ENCODE measurements at places on chromosomes 12 and 14.

GRCh38 chr12:92042791-92043531, 102.7 kb downstream of the BTG1 start:
- no peaks in the 10 kb centered on the region for H3K27me3 ChIP-seq
- DNase-seq, result peak; percentile 33
- H3K4me1 ChIP-seq, result peaks cover 23% of the 10 kb centered on the region
- H3K27ac ChIP-seq, result no peak overlapping the region
- H3K36me3 ChIP-seq, result no peaks in the 10 kb centered on the region
- H3K4me3 ChIP-seq, result no peak overlapping the region

GRCh38 chr12:20350026-20350425, 18.3 kb upstream of the PDE3A start:
- H3K27me3 ChIP-seq, result no peaks in the 10 kb centered on the region
- H3K27ac ChIP-seq, result peak overlapping the region; percentile 96
- H3K4me1 ChIP-seq, result peaks cover 4% of the 10 kb centered on the region
- DNase-seq, result no peak

DNA sequence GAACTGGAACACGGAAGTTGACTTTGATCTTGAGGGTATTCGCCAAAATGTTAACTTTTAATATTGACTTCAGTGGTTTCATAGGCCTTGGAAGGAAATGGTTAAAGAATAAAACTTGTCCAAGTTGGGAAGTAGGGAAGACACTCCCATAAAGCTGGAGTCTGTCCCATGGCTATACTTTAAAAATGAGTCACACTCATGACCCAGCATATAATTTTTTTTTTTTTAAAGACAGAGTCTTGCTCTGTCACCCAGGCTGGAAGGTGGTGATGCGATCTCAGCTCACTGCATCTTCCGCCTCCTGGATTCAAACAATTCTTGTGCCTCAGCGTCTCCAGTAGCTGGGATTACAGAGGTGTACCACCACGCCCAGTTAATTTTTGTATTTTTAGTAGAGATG, 19.6 kb downstream of the TMPRSS12 start:
- no peaks in the 10 kb centered on the region for H3K27me3 ChIP-seq
- H3K4me1 ChIP-seq, result peaks cover 4% of the 10 kb centered on the region
- H3K36me3 ChIP-seq, result no peaks in the 10 kb centered on the region
- H3K4me3 ChIP-seq, result no peak overlapping the region
- no peak overlapping the region for H3K27ac ChIP-seq

- no peaks in the 10 kb centered on the region for H3K36me3 ChIP-seq
- DNase-seq, result no peak
- no peak overlapping the region for H3K27ac ChIP-seq
These were observed 120.2 kb upstream of the DNM1L start for GRCh38 chr12:32558903-32559302.

DNA sequence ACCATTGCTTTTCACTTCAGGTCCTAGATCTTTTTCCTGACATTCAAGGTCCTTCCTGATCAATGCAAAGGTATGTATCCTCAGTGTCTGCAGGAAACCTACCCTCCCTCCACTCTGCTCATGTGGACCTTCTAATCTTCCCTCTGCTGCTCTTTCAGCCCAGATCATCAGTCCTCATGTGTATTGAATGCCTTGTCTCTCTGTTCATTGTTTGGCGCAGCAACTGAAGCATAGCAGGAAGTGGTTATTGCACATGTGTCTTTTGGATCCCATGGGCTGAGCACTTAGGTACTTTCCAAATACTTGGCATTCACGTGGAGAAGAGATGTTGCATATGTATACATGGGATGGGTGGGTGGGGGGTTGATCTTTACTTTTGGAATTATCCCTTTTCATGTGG, 4.3 kb upstream of the NIN start:
- no peaks in the 10 kb centered on the region for H3K27me3 ChIP-seq
- no peaks in the 10 kb centered on the region for H3K36me3 ChIP-seq
- H3K4me1 ChIP-seq, result peaks cover 7% of the 10 kb centered on the region
- no peak overlapping the region for H3K27ac ChIP-seq
- H3K4me3 ChIP-seq, result no peak overlapping the region

DNA sequence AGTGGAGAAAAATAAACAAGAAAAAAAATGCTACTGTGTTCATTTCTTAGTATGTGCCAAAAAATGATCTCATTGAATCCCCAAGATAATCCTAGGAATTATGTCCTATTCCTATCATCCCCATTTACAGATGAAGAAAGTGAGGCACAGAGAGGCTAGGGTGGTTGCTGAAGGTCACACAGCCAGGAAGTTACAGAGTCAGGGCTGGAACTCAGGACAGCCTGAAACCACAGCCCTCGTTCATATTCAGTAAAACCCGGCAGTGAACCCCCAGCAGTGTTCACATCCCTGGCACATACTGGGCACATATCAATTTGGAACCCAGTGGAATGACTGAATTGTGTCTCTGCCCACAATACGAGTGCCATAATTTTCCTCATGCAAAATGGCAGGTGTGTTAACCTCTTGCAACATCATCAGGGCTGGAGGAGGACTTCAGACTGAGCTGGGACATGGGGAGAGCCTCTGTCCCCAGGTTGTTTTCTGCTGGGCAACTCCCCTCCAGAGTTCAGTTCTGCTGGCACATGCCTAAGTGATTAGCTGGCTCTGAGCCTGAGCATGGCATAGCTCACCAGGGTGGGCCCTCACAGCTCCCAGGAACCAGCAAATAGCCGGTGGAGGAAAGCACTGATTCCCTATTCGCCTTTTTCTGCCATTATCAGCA, 2.0 kb upstream of the PPP1CC start:
- H3K27ac ChIP-seq, result peak overlapping the region; percentile 22
- H3K36me3 ChIP-seq, result 0 out of 2 replicates have a peak, but pooled peaks cover 3% of the 10 kb centered on the region
- peak; percentile 77 for DNase-seq
- no peak overlapping the region for H3K4me3 ChIP-seq
- H3K27me3 ChIP-seq, result no peaks in the 10 kb centered on the region

DNA sequence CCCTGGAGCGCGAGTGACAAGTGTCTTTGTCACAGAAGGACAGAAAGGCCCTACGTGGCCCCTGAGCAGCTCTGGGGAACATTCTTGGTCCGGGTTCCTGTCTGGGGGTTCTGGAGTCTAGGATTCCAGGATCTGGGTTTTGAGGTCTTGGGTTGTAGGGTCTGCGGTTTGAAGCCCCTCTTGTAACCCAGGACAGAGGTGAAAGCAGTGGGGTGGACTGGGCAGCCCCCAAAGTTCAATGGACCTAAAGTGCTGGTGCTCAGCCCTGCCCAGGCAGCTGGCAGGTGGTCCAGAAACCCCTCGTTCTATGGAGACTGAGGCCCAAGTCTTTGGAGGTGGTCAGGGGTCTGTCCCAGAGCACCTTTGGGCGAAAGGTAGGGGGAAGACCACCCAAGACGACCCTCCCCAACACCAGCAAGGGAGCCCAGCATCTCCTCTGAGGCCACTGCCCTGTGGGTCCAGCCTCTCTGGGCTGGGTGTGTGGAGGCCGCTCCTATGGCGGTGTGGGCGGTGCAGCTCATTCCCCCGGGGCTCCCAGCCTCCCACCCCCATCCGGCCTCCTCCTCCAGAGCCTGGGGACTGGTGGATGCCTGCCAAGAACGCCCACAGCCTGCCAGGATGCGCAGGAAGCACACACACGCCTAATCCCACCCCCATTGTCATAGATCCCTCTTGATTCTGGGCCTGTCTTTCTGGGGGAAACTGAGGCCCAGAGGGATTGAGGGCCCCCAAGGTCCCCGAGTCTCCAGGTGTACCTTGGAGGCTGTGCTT, 30.2 kb upstream of the ANKRD9 start:
- H3K27me3 ChIP-seq, result no peaks in the 10 kb centered on the region
- peaks cover 6% of the 10 kb centered on the region for H3K4me1 ChIP-seq
- no peak overlapping the region for H3K4me3 ChIP-seq
